ENCODE measurements at places on chromosomes 11 and 22.

DNA sequence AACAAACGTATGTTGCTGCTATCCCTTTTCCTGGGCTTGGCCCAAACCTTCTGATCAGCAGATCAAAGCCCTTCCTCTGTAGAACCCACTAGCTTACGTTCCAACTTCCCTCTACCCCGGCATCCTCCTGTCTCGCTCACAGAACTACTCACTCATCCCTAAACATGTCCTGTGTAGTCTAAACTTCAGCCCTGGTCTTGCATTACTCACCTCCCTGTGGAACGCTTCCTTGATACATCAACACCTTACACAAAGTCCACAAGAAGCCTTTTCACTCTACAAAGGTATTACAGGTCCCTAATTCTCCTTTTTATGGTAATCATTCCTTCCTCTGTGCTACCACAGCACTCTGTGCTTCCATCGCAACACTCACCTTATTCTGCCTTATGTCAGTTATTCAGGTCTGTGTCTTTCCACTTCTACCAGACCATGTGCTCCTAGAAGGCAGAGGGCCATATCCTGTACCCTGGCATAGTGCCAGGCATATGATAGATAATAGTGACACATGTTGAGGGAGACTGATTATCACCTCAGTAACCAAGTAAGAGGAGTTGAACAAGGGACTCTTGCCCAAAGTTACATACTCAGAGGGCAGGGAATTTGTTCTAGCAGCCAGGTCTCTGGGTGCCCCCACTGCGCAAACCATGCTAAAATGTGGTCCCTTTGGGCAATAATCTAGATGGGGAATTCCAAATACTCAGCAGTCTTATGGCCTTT lies 41.6 kb downstream of the USP35 start:
- no peak for DNase-seq

DNA sequence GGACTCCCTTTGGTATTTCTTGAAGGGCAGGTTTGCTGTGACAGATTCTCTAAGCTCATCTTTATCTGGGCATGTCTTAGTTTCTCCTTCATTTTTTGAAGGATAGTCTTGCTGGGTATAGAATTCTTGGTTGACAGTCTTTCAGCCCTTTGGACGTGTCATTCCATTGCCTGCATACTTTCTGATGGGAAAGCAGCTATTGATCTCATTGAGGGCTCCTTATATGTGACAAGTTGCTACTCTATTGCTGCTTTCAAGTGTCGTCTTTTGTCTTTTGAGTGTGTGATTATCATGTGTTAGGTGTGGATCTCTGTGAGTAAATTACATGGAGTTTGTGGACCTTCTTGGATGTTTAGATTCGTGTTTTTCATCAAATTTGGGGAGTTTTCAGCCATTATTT lies 21.9 kb downstream of the IGHMBP2 start:
- DNase-seq: no peak

GRCh38 chr11:68842427-68843051 lies 823 bp upstream of the CPT1A start:
- DNase-seq: no peak

DNA sequence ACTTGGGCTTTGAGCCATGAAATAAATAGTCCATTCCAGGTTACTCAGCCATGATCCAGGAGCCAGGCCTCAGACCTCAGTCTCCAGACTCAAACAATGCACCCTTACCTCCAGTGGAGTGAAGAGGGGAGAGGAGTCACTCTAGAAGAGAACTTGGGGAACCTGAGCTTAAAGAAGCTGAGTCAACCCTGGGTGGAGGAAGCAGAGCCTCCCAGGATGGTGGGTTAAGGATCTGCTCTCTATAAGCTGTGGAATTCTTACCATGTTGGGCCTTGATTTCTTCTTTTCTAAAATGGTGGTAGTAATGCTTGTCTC lies 113.2 kb downstream of the NECTIN1 start:
- no peak for DNase-seq

GRCh38 chr11:110371084-110371483 lies 58.7 kb upstream of the FDX1 start:
- no peak for DNase-seq

- DNase-seq: no peak
Observed at GRCh38 chr11:34654483-34655334, 33.8 kb downstream of the EHF start.

GRCh38 chr11:14789879-14790484 lies 102.0 kb downstream of the CYP2R1 start:
- no peak for DNase-seq

DNA sequence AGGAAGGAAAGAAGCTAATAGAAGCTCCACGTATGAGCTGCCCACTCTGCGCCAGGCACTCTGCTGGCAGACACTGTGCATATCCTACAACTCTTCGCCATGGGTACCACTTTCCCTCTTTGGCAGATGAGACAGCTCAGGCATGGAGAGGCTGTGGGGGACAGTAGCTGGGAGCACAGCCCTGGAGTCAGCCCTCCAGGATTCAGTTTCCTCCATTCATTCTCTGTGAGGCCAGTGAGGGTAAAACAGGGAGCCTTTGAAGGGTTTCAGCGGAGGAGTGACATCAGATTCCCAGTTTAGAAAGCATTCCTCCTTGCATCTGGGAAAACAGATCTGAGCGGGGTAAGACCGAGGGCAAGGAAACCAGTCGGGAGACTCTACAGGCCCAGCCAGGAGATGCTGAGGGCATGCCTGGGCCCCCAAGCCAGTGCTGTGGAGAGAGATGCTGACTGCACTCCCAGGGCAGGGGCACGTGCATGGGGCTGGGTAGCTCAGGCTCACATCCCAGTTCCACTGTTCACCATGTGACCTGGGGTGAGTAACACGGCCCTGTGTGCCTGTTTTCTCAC lies 58.3 kb upstream of the EMID1 start:
- no peak for DNase-seq

GRCh38 chr11:41449483-41450050 lies 9.9 kb downstream of the LRRC4C start:
- DNase-seq: no peak

DNA sequence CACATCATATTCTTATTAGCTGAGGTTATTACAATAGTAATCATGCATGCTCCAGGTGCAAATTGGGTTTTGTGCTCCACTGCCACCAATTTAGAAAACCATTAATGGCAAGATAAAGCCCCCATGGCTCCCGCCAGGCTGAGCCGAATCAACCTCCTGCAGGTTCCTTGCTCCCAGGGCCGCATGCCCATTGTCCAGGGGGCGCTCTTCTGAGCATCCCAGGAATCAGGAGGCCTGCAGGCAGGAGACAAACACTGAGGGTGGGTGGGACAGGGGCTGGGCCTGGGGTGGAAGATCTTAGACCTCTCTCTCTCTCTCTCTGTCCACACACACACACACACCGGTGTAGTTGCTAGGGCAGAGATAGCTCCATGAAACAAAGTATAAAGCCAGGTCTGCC lies 57.4 kb downstream of the BUD13 start:
- DNase-seq: no peak

- DNase-seq: no peak
Observed at GRCh38 chr11:8776209-8776608, 93.6 kb downstream of the RPL27A start.

DNA sequence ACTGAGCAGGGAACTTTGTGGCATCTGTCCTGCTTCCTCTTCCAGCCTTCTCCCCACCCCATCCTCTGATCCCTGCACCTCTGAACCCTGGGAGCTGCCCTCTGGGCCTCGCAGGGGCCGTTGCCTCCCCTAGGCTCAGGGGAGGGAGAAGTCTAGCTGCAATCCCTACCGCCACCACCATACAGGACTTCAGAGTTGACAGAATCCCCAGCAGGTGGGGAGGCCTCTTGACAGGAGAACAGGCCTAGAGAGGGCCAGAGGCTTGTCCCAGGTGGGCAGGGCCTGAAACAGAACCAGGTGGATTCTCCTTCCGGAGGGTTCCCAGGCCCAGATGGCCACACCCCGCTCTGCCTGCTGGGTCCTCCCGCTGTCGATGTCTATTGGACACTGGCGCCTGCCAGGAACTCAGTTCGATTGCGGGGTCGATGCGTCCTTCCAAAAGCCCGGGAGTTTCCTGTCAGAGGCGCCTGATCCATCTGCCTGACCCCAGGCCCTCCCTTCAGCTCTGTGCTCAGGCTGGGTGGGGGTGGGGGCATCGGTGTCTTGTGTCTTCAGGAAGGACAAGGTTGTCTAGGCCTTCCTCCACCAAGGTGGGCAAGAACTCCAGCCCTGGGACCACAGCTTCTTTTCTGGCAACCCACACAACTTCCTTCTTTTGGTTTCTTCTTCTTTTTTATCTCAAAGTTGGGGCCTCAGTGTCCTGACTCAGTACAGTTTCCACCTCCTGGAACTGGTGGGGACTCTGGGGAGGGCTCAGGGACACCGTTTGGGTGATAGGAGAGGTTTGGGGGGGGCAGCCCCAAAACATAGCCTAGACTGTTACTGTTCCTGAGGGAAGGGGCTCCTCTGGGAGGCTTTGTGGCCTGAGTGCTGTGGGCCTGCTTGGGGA lies 6.4 kb downstream of the STARD10 start:
- DNase-seq: no peak

GRCh38 chr11:127056338-127056971 lies 55.9 kb upstream of the KIRREL3 start:
- no peak for DNase-seq

DNA sequence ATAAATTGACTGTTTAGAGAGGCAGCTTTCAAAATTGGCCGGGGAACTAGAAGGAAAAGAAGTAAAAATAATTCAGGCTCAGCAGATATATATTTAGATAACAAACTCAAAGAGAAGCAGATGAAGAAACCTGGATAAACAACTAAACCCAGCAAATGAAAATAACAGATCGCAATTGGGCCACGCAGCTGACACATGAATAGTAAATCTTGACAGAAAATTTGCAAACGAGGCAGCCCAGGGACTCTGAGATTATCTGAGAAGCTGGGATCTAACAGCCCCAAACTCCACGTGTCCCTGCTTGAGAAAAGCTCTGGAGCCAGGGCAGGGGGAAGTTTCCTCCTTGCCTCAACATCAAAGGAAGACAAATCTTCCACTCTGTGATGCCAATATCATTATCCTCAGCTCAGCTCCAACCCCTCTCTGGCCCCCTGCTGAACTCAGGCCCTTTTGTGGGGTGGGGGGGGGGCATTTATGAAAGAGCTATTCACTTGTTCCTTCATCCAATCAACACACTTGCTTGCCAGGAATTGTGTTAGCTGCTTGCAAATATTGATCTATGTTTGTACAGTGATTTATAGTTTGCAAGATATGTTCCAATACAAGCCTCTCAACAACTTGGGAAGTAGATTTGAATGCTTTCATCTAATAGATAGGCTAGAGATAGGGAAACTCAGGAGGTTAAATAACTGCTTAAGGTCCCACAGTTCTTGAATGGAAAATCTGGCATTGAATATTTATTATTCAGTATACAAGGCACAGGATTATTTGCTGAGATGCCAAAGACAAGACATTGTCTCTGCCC lies 72.5 kb upstream of the C11orf87 start:
- no peak for DNase-seq

- DNase-seq: no peak
Observed at GRCh38 chr11:127683321-127683720, 682.8 kb upstream of the KIRREL3 start.

GRCh38 chr22:45600790-45601730 lies 70.6 kb upstream of the ATXN10 start:
- no peak for DNase-seq

GRCh38 chr22:39477542-39477941 lies 20.7 kb downstream of the MGAT3 start:
- no peak for DNase-seq

DNA sequence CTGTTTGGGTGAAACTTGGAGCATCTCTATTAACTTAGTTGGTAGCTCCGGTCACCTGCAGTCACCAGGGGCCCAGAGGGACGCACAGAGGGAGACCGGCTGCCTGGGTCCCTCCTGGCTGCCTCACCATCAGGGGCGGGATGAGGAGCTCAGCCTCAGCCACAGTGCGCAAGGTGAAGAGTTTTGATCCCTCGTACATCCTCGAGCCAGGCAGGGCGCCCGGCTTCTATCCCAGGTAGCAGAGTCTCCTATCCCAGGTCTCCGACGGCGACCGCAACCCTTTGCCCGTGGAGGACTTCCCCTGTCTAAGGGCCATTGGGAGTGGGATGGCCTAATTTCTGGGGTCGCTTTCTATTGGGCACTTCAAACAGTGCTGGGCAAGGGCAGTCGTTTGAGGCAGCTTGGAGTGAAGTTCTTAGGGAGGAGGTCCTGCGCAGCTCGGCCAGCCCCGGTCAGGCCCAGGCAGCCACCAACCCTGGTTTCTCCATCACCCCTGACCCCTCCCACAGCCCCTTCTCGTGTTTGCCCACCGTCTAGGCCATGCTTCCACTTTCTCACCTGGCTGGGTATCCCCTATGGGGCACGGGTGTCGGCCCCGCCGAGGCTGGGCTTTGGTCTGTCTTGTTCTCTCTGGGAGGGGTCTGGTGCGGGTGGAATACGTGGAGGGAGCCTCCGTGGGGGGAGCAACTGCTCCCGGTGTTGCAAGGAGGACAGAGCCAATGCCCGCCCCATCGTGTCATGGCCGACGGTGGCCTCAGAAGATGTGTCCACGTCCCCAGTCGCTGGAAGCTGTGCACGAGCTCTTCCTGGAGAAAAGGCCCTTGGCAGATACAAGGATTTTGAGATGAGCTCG lies 3.6 kb upstream of the MRGPRG start:
- DNase-seq: no peak

All from stimulated activated CD4-positive, alpha-beta T cell treated with anti-CD3 and anti-CD28 coated beads, Interleukin-1b, Interleukin-23, amount 100 ng/mL, for 24 hours (primary cell).